ENCODE measurements at places on chromosomes 12 and 14.

DNA sequence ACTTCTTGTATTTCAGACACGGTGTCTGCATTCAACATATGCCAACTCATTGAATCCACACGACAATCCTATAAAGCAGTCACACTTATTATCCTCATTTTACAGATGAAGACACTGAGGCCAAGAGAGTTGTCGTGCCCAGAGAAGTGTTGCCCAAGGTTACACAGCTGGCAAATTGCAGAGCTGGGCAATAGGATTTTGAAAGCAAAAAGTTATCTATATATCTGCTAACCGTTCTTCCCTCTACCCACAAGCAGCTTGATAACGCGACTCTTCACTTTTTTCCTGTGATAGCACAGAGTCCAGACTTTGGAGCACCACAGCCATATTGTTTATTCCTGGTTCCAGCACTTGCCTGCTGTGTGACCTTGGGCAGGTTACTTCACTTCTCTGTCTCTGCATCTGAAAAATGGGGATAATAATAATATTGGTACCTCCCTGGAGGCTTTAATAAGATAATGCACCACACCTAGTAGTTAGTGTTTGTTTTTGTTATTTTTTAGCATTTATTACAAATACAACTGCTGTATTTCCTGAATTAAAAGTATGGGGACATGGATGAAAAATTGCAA lies 82.2 kb downstream of the CHST11 start:
- no peak for DNase-seq

DNA sequence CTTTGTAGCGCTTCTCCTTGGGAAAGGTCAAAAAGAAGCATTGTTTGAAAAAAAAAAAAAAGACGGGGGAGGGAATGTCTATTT lies at the start of gene LMO3:
TSS of gene LMO3 (minus strand) at position 46 of the 84 bp plus-strand sequence. CDS start 5,302 bp downstream, outside the sequence.
- no peak for DNase-seq

GRCh38 chr14:90053044-90053443 lies 8.8 kb upstream of the KCNK13 start:
- DNase-seq: no peak

DNA sequence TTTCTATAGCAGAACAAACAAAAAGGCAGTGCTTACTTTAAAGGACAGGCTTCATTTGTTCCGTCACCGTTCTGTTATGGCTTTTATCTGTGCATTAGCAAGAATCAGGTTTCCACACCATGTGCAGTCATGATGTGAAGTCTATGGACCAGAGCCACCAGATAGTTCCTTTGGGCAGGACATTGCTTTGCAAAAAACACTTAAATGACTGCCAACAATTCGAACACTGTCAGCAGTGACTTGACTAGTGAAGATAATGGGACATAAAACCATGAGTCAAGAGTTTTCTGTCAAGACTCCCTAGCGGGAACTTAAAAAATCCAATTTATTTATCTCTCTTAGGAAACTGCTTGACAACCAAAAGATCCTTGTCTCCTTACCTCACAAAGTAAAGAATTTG lies 80.3 kb downstream of the NKX2-1 start:
- DNase-seq: no peak

GRCh38 chr12:66003951-66004350 lies 126.6 kb downstream of the LLPH start:
- DNase-seq: no peak

GRCh38 chr12:45331552-45331951 lies 115.7 kb downstream of the ANO6 start:
- DNase-seq: peak; percentile 8

- no peak for DNase-seq
Measured at GRCh38 chr14:84456946-84457345, 1073.0 kb upstream of the FLRT2 start.

Measured in amniotic epithelial cell (primary cell).